Skin of body (tissue), 3 donors: ENCODE measurements at places on chromosomes 3 and 15.

DNA sequence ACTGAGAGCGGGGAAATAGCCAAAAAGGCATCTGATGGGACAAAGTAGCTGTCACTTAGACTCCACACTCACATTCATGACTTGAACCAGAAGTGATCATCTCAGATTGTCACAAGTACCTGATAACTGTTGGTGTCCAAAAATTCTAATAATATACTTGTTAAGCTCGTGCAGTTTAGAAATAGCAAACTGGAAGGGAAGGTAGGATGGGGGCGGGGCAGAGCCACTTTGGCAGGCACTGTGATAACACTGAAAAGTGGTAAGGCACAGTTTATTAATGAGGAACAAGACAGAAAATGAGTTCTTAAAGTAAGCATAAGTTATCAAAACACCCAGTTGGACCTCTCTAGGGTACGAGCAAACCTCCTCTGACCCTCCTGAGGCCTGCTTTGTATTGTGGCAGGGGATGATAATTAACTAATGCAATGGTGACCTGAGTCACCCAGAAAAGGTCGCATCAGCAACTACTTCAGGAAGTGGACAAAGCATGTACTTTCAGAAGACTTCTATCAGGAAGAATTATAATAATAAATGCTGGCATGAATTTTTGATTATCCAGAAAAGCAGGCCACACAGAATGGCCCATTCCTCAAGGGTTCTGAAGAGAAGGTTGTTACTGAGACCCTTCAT is 54.4 kb downstream of the ADCY5 start:
- no peak for DNase-seq

DNA sequence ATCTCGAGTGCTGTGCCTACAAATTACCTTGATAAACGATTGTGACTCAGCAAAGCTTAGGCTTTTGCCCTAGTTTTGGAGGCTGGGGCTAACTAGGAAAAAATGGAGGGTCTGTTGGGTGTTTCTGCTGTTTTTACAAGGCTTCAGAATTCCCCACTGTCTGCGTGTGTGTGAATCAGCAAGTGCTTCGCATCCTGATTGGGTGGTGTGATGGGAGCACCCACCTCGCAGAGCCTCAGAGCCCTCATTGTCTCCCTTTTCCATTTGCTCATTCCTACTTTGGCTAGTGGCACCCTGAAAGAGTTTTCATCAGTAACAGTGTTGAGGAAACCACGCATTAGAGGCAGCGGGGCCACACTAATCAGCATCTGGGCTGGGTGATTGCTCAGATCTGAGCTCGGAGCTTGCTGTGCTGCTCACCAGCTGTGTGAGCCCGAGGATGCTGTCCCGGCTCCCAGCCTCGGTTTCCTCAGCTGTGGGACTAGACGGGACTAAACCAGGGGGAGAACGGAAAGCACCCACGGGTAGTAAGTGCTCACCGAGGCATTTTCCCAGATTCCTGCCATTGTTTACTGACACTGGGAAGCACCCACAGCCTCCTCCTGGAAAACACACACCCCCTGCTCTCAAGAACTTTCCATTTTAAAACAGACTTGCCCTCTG is 40.6 kb downstream of the GOLGA8S start:
- no peak for DNase-seq

DNA sequence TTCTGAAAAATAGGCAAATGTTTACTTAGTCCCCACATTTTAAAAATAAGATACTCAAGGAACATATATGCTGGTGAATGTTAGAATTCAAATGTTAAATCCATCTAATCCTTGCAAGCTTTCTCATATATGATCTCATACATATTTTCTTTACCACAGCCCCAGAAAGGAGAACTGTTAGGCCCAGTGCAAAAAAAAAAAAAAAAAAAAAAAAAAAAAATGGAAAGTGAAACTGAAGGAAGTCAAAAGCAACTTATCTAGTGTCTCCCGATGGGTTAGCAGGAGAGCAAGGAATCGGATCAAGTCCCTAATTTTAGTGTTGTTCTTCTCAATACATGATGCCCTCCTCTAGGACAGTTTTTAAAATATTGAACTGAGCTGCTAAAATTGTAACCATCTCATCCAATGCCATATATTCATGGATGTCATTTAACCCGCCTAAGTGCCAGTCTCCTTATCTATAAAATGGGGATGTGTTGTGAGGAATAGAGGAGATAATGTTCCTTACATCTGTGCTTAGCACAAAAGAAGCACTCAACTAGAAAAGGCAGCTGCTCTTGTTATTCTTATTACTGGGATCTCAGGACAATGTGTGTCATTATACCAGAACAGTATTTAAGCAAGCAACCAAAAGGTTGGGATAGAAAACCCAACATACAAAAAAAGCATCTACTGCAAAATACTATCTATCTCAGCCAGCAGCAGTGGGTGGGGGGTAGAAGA is 279.7 kb downstream of the MAGI1 start:
- no peak for DNase-seq

- DNase-seq = no peak
These were observed 135.1 kb downstream of the ADAMTS17 start for GRCh38 chr15:100206643-100207042.

DNA sequence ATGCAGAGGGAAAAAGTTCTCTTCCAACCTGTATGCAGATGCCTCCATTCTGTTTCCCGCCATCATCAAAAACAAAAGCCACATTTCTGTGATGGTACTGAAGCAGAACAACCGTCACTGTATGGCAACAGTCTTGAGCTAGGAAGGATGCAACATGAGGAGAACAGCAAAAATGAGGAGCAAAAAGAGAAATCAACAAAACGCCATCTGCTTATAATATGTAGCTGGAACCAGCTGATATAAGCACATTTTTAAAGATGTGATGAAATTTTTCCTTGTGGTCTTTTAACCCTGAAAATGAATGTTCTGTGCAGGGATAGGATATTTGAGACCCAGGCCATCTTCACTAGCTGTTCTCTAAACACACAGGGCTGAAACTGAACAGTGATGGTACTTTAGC is 287.0 kb downstream of the ZIC4 start:
- peak; percentile 66 for DNase-seq

DNA sequence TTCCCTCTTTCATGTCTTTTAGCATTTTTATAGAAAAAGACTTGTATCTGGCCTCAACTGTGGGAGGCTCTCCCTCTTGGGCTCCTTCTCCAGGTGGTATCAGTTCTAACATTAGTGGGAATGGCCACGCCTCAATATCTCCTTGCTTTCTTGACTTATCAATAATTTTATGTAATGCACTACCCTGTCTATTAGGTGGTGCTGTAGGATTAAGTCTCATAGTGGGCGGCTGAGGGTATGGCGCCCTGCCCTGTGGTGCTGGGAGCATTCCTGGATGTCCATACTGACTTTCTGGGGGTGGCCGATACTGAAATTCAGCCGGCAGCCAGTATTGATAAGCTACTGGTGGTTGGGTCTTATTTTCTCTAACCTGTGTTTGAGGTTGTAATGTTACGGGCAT is 8.7 kb upstream of the RPUSD3 start:
- no peak for DNase-seq

GRCh38 chr3:46098319-46098761 is 71.1 kb upstream of the XCR1 start:
- no peak for DNase-seq

- no peak for DNase-seq
These were observed 18.2 kb upstream of the LACTB start for GRCh38 chr15:63103416-63103815.

GRCh38 chr15:38253351-38253781 is 730 bp downstream of the SPRED1 start:
- peak; percentile 54 for DNase-seq

- DNase-seq = peak; percentile 2
These were observed 63.3 kb upstream of the TP63 start for GRCh38 chr3:189567766-189568420.

- DNase-seq = no peak
These were observed 167.8 kb downstream of the PTPRG start for GRCh38 chr3:61729038-61729634.

- no peak for DNase-seq
These were observed 2.0 kb downstream of the SIDT1 start for GRCh38 chr3:113534365-113534764.

GRCh38 chr3:119974656-119975055 is 119.6 kb downstream of the GSK3B start:
- no peak for DNase-seq

GRCh38 chr3:169953462-169954141 is 13.0 kb upstream of the SEC62 start:
- DNase-seq = no peak

DNA sequence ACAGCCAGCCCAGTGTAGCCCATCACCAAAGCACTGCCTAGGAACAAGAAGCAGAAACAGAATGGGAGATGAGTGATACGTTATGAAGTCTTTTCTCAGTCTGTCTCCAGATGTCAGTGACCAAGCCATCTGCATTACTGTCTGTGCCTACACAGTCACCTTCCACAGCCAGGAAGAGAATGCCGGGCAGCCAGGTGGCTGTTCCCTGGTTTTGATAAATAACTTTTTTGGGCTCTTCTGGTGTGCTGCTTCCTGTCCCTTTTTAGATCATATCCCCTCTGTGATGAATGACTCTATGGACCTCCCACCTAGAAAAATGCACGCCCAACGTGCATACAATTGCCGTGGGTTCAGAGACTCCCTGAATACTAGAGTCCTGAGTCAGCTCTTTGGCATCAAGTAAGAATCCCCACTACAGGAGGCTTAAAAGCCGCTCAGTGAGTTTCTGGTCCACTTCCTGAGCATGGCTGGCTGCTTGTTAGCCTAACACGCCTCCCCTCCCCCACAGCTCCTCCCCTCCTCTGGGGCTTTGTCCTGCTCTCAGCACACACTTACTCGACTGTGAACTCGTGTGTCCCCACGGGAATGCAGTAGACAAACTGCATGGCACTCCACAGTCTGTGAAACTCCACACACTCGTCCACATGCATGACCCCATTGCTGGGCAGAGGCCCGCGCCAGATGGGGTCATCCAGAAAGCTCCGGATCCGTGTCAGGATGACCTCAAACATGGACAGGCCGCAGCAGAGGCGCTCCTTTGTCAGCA is 34.7 kb downstream of the NIPA2 start:
- no peak for DNase-seq

DNA sequence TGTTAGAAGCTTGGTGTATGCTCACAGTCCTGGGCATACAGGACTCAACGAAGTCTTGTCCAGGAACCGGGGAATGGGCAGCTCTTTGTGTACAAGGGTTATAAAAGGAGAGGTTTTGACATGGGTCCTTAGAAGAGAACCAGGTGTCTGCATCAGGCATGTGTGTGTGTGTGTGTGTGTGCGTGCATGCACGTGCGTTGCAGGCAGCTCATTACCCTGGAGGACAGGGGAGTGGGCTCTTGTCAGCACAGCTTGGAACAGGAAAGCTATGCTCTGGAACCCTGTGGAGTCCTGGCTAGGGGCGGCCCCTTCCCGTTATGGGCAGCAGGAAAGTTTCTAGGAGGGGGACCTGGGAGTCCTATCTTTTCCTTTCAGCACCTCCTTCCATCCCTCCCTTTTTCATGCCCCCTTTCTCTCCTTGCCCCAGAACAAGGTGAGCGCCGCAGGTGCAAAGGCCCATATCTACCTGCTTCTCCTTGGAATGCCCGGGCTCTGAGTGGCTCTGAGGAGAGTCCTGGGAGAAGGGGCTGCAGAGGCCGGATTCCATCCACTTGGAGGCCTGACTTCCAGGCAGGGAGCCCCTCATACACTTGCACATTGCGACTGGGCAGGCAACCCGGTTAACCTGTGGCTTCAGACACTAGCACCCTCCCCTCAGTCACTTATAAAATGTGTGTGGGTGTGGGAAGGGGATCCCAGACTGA is 33.9 kb upstream of the LCTL start:
- DNase-seq = no peak

GRCh38 chr3:78221796-78222195 is 1181.9 kb downstream of the ROBO2 start:
- no peak for DNase-seq

DNA sequence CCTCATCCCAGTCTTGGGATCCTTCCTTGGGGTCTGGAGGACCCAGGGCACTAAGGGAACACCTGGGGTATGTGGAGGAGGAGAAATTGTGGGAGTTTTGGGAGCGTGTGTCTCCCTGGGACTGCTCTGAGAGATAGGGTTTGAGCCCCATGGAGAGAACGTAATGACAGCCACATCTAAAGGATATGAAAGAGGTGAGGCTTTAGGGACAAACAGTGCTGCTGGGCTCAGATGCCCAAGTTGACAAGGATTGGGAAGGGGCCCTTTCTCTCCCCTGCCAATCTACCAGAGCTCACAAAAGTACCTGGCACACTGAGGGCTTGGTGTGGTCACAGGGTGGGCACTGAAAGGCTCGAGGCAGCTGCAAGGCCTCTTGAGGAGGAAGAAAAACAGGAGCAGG is 13.3 kb upstream of the STARD5 start:
- no peak for DNase-seq

DNA sequence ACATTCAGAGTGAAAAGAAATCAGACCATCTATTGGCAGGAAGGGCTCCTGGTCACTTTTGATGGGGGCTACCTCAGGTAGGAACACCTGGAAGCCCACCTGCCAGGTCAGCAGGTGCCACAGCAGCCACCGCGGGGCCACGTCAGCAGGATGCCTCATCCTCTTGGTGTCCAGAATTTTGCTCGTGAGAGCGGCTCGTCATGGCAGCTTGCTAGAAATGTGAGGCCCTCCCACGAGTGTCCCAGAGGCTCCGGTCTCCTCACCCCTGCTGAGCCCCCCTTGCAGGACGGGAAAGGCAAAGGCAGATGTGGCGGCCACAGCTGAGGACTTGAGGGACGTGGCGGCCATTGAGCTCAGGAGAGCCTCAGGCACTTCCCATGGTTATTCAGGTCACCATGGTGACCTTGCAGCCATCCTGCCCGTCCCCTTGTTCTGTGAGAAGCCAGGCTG is 129.4 kb downstream of the LRRK1 start:
- no peak for DNase-seq

GRCh38 chr3:41933154-41933676 is 28.7 kb downstream of the ULK4 start:
- DNase-seq = no peak

DNA sequence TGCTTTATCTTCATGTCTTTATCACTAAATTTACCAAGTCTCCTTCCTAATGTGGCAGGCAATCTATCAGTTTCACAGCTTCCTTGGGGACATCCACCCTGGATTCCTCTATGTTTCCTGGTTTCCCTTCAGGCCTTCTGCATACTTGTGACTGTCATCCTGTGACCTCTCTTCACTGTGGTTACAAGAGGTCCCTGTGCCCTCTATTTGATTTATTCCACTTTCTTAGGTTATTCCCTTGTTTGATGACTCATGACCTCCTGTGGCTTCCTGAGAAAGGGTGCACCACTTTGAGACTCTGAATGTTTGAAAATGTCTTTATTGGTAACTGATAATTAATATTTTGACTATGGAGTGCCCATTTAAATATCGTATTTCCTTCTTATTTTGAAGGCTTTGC is 60.5 kb upstream of the KY start:
- no peak for DNase-seq
